ENCODE measurements at places on chromosomes 4 and X.

DNA sequence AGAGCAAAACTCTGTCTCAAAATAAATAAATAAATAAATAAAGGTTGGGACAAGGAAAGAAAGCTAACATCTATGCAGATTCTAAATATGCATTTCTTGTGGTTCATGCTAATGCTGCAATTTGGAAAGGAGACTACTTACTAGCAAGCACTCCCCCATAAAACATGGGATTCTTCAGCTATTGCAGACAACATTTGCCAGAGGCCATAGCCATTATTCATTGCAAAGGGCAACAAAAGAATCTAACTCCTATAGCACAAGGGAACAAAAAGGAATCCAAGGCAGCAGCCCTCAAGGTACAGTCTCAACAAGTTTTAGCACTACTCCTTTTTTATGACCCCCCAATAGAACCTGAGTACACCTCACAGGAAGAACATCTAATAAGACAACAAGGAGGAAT is 8.0 kb upstream of the HERC5 start:
- no peaks in the 10 kb centered on the region for H3K4me1 ChIP-seq
- H3K36me3 ChIP-seq: no peaks in the 10 kb centered on the region
- H3K27me3 ChIP-seq: no peaks in the 10 kb centered on the region
- no peak overlapping the region for H3K27ac ChIP-seq

DNA sequence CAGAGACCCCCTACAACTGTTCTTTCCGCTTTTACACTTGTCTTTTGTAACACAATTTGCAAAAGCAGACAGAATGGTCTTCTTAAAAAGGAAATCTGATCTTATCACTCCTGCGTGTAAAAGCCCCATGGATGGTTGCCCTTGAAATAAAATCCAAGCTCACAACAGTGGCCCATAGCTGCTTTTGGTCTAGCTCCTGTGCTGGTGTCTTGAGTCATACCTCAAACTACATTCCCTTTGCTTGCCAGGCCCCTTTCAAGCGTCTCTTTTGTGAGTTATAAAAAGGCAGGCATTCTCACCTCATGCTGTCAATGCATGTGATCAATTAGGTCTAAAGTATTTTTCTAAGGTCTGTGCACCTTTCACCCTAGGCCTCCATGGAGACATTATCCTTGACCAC is 27.6 kb downstream of the HPGD start:
- H3K27ac ChIP-seq: no peak overlapping the region
- no peak overlapping the region for H3K4me3 ChIP-seq
- DNase-seq: no peak
- no peaks in the 10 kb centered on the region for H3K27me3 ChIP-seq

GRCh38 chr4:89839558-89839957 is 2.6 kb upstream of the SNCA start:
- H3K27me3 ChIP-seq: no peaks in the 10 kb centered on the region
- DNase-seq: no peak
- H3K4me3 ChIP-seq: no peak overlapping the region

- H3K4me3 ChIP-seq: no peak overlapping the region
- H3K36me3 ChIP-seq: no peaks in the 10 kb centered on the region
- H3K27me3 ChIP-seq: no peaks in the 10 kb centered on the region
- no peaks in the 10 kb centered on the region for H3K4me1 ChIP-seq
These were observed 72.9 kb upstream of the ENOX2 start for GRCh38 chrX:130975947-130976346.

- no peak overlapping the region for H3K4me3 ChIP-seq
- no peaks in the 10 kb centered on the region for H3K4me1 ChIP-seq
- no peaks in the 10 kb centered on the region for H3K27me3 ChIP-seq
- DNase-seq: no peak
- H3K27ac ChIP-seq: no peak overlapping the region
These were observed 3.1 kb downstream of the PGAM4 start for GRCh38 chrX:77966361-77966760.

DNA sequence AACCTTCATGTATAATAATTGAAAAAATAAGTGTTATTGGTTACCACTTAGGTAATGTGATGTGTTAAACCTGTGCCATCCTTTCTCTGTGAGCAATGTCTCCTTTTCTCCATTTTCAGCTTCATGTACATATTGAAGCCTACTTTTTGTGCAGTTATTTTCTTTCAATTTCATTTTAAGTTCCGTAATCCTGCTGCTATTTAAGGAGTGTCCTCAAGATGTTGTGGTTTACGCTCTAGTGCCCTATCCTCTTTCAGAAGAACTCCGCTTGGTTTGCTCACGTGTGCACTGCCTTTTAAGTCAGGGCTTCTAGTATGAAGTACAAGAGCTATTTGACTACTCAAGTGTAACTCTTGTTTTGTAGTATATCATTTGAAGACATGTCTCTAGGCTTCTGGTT is 2253.2 kb upstream of the TENM3 start:
- no peaks in the 10 kb centered on the region for H3K27me3 ChIP-seq
- no peaks in the 10 kb centered on the region for H3K4me1 ChIP-seq
- no peak overlapping the region for H3K27ac ChIP-seq
- H3K4me3 ChIP-seq: no peak overlapping the region

- no peaks in the 10 kb centered on the region for H3K27me3 ChIP-seq
- no peaks in the 10 kb centered on the region for H3K36me3 ChIP-seq
- H3K27ac ChIP-seq: no peak overlapping the region
- no peak overlapping the region for H3K4me3 ChIP-seq
- no peak for DNase-seq
These were observed 1602.4 kb upstream of the ADGRL3 start for GRCh38 chr4:59597536-59598329.

- H3K4me3 ChIP-seq: no peak overlapping the region
- H3K27me3 ChIP-seq: no peaks in the 10 kb centered on the region
- no peak overlapping the region for H3K27ac ChIP-seq
- no peak for DNase-seq
- H3K36me3 ChIP-seq: no peaks in the 10 kb centered on the region
- H3K4me1 ChIP-seq: peaks cover 6% of the 10 kb centered on the region
These were observed 56.2 kb upstream of the PJA1 start for GRCh38 chrX:69221239-69222102.

DNA sequence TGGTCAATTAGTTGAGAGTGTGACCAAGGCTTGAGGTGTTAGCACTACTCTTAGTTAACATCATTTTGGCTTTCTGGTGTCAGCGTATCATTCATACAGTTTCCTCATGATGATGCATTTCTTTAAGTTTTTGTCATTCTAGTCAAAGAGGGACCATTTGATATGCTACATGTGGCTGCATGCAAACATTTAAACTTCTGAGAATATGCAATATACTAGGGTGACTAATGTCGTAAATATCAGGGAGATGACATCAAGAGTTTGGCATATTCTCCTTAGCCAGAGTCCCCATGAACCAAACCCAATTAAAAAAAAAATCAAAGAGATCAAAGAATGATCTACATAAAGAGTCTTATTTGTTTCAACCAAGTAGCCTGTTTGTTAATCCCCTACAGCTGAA is 537.4 kb upstream of the PCDH7 start:
- H3K27me3 ChIP-seq: no peaks in the 10 kb centered on the region
- H3K27ac ChIP-seq: no peak overlapping the region
- no peaks in the 10 kb centered on the region for H3K36me3 ChIP-seq
- H3K4me3 ChIP-seq: no peak overlapping the region
- no peak for DNase-seq

DNA sequence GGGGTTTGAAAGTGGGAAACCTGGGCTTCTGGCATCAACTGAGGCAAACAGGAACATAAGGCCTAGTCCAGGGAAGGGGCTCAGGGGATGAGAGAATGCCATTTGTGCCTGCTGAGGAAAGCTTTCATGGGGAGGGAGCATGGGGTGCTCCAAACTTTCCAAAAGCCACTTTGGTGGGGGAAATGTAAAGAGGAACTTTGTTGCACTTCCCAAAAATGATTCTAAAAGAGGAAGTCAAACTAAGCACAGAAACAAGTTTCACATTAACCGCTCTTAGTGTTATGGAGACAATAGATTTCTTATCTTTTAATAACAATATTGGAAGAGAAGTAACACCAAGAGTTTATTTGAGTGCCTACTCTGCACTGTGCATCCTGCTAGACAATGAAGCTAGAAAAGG is 32.3 kb downstream of the GAB3 start:
- H3K36me3 ChIP-seq: no peaks in the 10 kb centered on the region
- no peaks in the 10 kb centered on the region for H3K4me1 ChIP-seq
- H3K27ac ChIP-seq: no peak overlapping the region
- no peaks in the 10 kb centered on the region for H3K27me3 ChIP-seq

GRCh38 chr4:142238589-142238988 is 602.2 kb downstream of the IL15 start:
- H3K4me1 ChIP-seq: no peaks in the 10 kb centered on the region
- no peaks in the 10 kb centered on the region for H3K36me3 ChIP-seq
- no peak overlapping the region for H3K27ac ChIP-seq
- H3K27me3 ChIP-seq: no peaks in the 10 kb centered on the region
- no peak overlapping the region for H3K4me3 ChIP-seq
- DNase-seq: no peak

DNA sequence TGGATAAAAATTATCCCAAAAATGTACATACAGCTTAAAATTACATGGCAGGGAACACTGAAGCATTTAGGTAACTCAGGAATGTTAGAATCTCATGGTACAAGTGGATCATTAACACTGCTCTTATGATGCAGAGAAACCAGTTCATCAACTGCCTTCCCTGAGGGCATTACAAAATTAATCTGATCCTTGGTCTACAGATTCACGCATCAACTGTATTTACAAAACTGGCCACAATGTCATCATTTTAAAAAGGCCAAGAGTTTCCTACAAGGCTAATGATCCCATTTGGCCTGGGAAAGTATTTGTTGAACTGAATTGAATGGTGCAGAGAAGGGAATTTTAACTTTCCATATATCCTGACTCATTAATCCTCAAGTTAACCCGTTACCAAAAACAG is 84.6 kb downstream of the TSPAN5 start:
- H3K4me1 ChIP-seq: no peaks in the 10 kb centered on the region
- no peak overlapping the region for H3K27ac ChIP-seq
- no peak for DNase-seq
- H3K4me3 ChIP-seq: no peak overlapping the region
- no peaks in the 10 kb centered on the region for H3K27me3 ChIP-seq
- no peaks in the 10 kb centered on the region for H3K36me3 ChIP-seq

DNA sequence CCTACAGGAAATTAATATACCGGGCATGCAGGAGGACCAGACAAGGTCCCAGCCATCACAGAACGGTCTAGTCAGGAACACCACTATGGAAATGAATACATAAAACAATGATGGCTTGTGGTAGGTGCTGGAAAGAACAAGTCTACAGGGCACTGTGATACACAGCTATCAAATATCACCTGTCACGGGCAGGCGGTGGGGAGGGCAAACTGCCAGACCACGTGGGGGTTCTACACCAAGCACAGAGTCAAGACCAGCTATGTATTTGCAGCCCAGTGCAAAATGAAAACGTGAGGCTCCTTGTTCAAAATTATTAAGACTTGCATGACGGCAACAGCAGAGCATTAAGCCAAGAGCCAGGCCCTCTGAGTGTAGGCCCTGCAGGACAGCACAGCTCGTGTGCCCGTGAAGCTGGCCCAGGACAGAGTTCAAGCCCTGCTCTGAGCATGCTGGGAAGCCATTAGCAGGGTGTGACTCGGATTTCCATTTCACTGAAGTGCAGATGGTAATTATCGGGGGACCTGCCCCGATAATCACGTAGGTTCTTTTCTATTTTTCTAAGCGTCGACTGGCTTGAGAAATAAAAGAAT is 83.6 kb downstream of the JAKMIP1 start:
- H3K4me1 ChIP-seq: no peaks in the 10 kb centered on the region
- H3K36me3 ChIP-seq: no peaks in the 10 kb centered on the region
- DNase-seq: no peak
- H3K27me3 ChIP-seq: no peaks in the 10 kb centered on the region
- no peak overlapping the region for H3K27ac ChIP-seq

GRCh38 chrX:9729171-9729885 is 36.3 kb downstream of the GPR143 start:
- H3K4me3 ChIP-seq: no peak overlapping the region
- H3K36me3 ChIP-seq: no peaks in the 10 kb centered on the region
- no peak for DNase-seq
- no peak overlapping the region for H3K27ac ChIP-seq
- H3K27me3 ChIP-seq: no peaks in the 10 kb centered on the region

- no peaks in the 10 kb centered on the region for H3K36me3 ChIP-seq
- H3K4me3 ChIP-seq: no peak overlapping the region
- DNase-seq: no peak
- no peaks in the 10 kb centered on the region for H3K27me3 ChIP-seq
- H3K27ac ChIP-seq: no peak overlapping the region
These were observed 269.9 kb upstream of the NRK start for GRCh38 chrX:105552395-105552794.

GRCh38 chr4:62208921-62209320 is 1008.8 kb downstream of the ADGRL3 start:
- no peak overlapping the region for H3K27ac ChIP-seq
- no peaks in the 10 kb centered on the region for H3K4me1 ChIP-seq
- no peaks in the 10 kb centered on the region for H3K36me3 ChIP-seq
- no peak overlapping the region for H3K4me3 ChIP-seq

DNA sequence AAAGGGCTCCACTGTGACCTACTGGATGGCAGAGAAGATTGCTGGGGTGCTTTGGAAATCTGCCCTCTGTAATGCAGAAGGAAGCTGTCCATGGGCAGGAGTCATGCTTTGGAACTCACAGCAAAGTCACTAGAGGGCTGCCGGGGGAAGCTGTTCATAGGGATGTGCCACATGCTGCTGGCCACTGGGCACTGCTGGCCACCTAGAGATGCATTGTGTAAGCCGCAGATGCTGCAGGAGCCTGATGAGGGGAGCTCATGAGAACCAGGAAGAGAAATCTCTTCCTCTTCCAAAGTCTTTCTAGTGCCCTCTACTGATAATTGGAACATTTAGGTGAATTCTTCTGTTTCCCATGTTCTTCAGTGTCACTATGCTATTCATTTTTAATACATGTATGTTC is 31.2 kb upstream of the UXT start:
- no peak overlapping the region for H3K4me3 ChIP-seq
- no peak for DNase-seq

DNA sequence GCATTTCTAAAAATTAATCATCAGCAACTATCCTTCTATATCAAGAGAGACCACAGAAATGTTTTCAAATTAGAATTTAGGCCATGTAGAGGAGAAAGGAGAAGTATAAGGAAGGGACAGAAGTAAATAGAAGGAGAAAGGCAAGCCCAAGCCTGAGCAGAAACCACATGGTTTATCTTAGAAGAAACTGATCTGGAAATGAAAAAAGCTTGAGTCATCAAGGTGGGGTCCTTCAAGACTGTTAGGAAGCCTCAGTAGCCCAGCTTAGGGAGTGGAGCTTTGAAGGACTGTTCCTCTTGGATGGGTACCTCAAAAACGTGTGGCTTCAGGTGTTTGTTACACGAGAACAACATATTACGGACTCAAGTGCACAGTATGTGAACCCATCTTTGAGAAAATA is 4.5 kb downstream of the BMX start:
- no peak overlapping the region for H3K4me3 ChIP-seq
- no peak for DNase-seq
- no peaks in the 10 kb centered on the region for H3K36me3 ChIP-seq
- H3K4me1 ChIP-seq: no peaks in the 10 kb centered on the region
- no peaks in the 10 kb centered on the region for H3K27me3 ChIP-seq

GRCh38 chr4:137656661-137657060 is 124.4 kb upstream of the PCDH18 start:
- H3K27me3 ChIP-seq: no peaks in the 10 kb centered on the region
- H3K36me3 ChIP-seq: no peaks in the 10 kb centered on the region
- H3K4me1 ChIP-seq: peaks cover 6% of the 10 kb centered on the region
- no peak for DNase-seq
- H3K27ac ChIP-seq: no peak overlapping the region

Measured in thoracic aorta (tissue), 2 donors.